ENCODE measurements at places on chromosomes 2 and 18.

DNA sequence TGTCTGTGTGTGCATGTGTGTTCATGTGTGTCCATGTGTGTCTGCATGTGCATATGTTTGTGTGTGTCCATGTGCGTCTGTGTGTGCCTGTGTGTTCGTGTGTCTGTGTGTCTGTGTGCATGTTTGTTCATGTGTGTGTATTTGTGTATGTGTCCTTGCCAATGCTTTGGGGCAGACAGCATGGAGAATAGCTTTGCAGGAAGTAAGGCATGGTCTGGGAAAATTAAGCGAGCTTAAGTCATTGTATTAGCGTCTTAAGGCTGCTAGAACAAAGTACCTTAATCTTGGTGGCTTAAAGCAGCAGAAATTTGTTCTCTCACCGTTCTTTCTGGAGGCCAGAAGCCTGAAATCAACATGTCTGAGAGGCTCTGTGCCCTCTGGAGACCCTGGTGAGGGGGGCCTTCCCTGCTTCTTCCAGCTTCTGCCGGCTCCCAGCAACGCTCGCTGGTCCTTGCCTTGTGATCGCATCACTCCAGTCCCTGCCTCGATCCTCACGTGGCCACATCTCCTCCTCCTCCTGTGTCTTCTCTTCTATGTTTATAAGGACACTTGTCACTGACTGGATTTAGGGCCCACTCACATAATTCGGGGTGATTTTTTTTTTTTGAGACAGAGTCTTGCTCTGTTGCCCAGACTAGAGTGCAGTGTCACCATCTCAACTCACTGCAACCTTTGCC lies 3.8 kb downstream of the NEU2 start:
- no peak for DNase-seq

- no peak for DNase-seq
These were observed 53.9 kb downstream of the THOC1 start for GRCh38 chr18:213966-214365.

GRCh38 chr2:75633620-75634019 lies 13.0 kb upstream of the MRPL19 start:
- no peak for DNase-seq

DNA sequence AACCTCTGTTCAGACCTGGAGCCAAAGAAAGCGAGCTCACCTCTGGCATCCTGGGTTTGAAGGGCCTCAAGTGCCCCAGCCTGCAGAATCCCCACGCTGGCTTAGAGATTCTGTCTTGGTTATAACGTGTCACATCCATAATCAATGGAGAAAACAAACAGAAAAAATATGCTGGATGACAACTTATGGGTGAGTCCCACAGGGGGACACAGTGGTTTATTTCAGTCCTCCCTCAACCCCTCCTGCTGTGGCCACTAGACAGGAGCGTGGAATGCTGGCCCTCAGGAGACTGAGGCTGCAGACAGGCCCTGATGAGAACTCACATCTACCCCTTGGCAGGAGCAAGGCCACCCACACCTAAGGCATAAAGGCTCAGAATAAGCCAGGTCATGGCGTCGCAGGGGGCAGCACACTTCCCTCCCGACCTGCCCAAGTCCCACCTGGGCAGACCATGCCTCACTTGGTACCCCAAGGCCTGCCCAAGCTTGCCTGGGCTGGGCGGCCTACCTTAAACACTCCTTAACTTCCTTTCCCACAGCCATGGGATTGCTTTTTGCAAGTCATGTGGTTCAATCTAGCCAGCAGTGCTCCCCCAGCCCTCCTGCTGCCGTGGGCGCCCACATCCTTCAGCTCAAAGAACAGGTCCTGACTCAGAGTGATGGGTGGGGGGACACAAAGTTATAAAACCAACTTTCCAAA lies 19.9 kb downstream of the COX7A2L start:
- DNase-seq = no peak

DNA sequence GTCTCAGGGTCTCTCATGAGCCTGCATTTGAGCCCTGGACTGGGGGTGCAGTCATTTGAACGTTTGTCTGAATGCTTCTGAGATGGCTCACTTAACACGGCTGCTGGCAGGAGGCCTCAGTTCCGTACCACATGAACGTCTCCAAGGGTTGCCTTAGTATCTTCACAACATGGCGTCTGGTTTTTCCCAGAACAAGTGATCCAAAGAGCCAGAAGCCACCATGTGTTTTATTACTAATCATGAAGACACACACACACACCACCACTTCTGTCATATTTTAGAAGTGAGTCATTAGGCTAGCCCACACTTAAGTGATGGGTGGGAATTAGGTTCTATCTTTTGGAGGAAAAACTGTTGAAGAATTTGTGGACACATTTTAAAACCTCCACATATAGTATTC lies 15.0 kb upstream of the MYO1B start:
- peak; percentile 59 for DNase-seq

GRCh38 chr2:18309627-18310026 lies 250.8 kb downstream of the RDH14 start:
- DNase-seq = no peak

DNA sequence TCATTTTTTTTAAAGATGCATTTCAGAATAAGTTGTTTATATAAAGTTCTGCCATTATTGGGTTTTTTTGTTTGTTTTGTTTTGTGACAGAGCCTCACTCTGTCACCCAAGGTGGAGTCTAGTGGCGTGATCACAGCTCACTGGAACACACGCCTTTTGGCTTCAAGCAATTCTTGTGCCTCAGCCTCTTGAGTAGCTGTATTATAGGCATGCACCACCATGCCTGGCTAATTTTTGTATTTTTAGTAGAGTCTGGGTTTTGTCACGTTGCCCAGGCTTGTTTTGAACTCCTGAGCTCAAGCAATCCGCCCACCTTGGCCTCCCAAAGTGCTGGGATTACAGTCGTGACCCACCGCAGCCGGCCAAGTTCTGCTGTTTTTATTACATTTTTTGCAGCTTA lies 72.3 kb downstream of the R3HDM1 start:
- no peak for DNase-seq

DNA sequence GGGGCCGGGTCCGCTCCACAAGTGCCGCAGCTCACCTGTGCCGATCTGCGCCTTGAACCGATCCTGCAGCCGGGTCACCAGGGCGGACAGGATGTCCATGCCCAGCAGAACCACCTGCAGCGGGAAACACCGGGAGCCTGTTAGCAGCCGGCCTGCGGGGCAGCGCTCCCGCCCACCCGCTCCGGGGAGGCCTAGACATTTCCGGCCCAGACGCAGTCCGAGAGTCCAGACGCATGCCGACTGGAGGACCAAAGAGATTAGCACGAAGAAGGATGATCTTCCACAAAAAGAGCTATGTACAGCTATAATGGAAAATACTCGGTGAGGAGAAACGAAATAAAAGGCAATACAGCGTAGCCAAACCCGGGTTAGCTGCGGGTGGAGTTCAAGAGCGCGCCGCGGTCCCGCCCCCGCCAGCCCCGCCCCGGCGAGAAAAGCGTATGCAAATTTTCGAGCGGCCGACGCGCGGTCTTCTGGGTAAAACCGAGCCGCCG lies 421 bp upstream of the RNU4ATAC start:
- peak; percentile 76 for DNase-seq

DNA sequence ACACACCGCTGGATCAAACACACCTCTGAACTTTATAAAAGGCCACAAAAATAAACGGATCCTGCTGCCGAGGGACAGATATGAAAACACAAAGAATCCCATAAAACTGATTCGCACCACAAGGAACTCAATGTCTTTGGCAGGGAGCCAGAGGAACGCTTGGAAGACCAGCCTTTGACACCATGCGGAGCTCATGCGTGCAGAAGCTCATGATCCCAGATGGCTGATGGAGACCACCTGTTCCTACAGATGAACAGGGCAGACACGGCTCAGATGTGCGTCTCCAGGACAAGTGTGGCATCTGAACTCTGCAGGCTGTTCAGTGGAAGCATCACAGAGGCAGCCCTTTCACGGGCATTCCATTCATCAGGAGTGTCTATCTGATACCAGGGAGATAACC lies 24.9 kb downstream of the COPS9 start:
- no peak for DNase-seq

DNA sequence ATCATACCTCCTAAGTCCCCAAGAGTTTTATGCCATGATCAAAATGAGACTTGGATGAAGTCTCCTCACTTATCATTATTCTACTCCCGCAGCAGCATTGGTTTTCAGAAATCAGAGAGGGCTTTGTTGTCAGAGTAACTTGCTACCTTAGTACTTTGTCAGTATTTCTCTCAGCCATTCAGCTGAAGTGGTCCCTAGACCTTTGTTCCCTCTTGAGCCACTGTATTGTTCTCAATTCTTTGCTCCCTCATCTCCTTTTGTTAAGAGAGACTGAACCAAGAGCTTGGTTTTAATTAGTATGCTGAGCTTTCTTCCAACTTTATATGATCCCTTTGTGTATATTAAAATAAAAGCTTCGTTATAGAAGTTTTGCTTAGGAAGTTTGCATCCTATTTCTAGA lies 133.4 kb downstream of the DOCK10 start:
- no peak for DNase-seq

DNA sequence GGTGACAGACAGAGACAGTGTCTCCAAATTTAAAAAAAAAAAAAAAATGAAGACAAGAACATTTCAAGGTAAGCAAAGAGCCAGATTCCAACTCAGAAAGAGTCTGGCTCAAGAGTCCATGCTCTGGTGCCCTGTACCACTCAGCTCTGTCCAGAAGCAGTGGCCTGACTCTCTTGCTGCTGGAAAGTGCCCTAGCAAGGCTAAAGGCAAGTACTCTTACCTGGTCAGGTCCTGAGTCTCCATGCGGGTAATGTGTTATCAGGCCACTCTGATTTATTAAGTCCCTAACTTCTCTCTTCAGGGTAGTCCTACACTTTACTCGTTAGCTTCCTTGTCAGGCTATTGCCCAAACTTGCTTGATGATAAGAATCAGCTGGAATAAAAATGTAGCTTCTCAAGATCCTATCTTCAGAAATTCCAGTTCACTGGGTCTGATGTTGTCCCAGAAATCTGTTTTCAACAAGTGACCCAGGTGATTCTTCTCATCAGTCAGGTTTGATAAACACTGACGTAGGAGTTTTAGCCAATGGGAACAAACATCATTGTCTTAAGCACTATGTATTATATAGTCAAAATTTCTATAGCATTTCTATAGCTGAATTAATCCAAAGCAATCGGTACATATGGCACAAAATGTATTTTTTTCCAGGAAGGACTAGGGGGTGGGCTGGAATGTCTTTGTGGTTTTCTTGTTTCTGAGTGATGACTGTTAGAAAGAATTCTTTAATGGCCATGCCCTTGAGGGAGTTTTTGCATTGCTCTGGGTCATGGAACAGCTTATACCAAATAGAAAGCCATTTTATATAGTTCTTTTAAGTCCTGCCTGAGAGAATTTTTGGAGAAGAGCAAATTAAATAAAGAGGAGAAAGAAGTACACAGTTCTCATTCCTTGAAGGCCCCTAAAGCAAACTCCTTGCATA lies 139.9 kb upstream of the DNMT3A start:
- DNase-seq = no peak

GRCh38 chr2:234765279-234765678 lies 186.5 kb upstream of the SH3BP4 start:
- DNase-seq = no peak

DNA sequence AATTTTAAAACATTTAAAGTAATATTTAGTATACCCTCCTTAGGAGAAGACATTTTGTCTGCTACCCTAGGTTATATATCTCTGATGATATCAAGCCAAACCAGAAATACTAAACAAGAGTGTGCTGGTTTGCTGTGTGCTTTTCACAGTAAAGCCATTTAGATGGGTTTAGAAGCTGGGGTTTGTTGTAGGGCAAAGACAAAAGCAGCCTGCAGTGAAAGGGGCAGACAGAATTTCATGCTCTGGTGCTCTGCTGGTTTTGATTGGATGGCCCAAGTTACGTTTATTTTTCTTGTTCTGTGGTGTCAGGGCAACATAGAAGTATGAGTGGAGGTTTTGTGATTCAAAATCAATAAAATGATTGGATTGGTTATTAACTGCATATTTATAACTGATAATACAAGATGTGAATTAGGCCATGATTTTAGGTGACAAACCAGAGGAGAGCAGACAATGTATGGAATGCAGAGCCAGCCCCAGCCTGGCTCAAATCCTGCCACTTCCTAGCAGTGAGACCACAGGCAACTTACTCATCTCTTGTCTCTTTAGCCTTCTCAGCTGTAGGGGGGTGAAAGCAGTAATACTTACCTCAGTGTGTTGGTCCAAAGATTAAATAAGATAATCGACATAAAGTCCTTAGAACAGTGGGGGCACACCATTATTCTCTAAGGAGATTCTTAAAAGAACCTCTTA lies 30.9 kb upstream of the IER3IP1 start:
- no peak for DNase-seq

DNA sequence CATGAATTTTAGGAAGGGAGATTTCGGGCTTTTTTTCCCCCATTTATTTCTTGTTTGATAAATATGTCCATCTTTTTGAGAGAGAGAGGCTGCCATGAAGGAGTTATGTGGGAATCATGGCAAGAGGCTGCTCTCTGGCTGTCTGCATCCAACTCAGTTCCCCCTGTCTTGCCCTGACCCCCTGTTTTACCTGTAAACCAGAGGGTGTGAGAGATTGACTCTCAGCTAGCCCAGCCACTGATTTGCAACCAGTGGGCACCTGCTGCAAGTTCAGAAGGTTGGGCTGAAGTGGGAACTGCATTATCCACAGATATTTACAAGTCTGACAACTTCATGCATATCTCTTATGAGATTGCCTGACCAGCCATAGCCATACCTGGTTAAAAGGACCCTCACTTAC lies 625.4 kb upstream of the FANCL start:
- no peak for DNase-seq

GRCh38 chr2:176099159-176099727 lies 352 bp upstream of the HOXD12 start:
- DNase-seq = no peak

- DNase-seq = no peak
These were observed 971.0 kb upstream of the CDH2 start for GRCh38 chr18:29147944-29148343.

GRCh38 chr2:219473511-219473910 lies 25.2 kb upstream of the GMPPA start:
- DNase-seq = no peak

GRCh38 chr2:73701968-73702665 lies 35.0 kb downstream of the TPRKB start:
- no peak for DNase-seq

GRCh38 chr2:179751163-179751809 lies 110.1 kb downstream of the ZNF385B start:
- DNase-seq = peak; percentile 28

GRCh38 chr18:48519431-48520100 lies 19.3 kb upstream of the CTIF start:
- DNase-seq = no peak

DNA sequence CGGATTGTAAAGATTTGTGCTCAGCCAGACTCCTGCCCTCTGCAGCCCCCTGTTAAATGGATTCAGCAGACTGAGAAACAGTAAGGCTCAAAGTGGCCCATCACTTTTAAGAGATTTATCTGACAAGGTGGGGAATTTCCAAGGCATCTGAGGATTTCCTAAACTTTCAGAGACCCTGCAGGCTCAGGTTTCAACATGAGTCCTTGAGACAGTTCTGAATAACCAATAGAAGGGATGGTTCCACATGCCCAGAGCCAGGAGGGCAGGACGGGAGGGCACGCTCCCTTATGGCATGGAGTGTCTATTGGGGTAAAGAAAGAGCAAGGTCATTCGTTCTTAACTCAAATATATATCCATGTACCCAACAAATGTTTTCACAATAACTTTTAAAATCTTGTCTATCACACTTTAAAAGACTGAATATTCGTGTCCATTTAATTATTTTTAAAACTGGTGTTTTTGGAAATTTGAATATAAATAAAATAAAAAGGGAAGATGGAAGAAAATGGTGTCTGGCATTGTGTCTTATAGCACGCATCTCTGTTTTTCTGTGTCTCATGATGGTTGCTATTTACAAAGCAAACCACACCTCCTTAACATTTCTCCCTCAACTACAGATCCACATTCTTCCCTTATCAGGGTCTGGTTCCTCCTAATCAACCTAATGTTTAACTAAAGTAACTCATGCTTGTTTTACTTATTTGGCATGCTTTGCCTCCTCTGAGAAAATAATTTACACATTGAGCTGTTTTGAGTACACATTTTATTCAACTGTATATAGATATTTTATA lies 56.0 kb upstream of the DSG1 start:
- no peak for DNase-seq
